Stimulated activated CD8-positive, alpha-beta memory T cell treated with anti-CD3 and anti-CD28 coated beads, Interleukin-15, amount 100 ng/mL, for 1 hour (primary cell): ENCODE measurements at places on chromosomes 5 and 9.

GRCh38 chr5:69231851-69232250 lies 2.8 kb upstream of the CDK7 start:
- no peak for DNase-seq

DNA sequence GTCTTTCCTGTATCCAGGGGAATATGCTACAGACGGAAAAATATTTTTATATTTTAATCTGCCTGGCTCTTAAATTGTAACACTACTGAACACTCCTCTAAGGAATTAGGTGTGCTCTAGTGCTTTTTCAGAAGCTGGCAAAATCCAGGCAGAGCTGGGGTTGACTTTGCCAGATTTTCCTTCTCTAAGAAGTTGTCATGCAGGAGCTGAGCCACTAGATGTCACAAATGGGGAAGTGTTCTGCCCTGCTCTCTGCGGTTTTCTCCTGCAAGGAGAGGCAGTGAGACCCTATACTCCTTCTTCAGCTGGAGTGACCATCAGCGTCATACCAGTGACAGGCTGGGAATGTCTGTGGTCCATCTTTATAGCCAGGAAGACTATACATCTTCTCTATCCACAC lies 112.5 kb downstream of the HAPLN1 start:
- no peak for DNase-seq

DNA sequence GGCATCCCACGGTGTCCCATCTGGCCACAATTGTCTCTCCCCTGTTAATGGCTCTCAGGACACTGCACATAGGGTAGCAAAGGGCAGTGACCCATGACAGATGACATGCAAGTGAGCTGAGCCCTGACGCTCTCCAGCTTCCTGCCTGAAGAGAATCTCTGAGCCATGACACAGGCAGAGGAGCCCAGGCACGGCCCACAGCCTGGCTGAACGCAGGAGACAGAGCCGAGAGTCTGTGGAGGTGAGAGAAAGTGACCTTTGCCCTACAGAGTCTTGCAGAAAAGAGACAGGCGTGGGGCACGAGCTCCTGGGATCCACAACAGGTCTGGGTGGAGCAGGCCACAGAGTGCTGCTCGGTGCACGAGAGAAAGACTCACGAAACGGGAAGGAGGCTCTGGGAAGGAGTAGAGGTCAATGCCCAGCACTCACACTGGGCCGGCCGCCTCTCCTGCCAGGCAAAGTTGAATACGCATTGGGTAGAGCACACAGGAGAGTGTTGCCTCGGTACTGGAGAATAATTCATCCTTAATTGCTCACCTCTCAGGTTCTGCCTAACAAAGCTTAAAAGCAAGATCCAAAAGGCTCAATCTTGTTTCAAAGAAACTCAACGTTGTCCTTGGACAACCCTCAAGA lies 90.3 kb downstream of the MRPL36 start:
- no peak for DNase-seq

- no peak for DNase-seq
Observed at GRCh38 chr5:115673596-115673995, 47.8 kb upstream of the TMED7 start.

GRCh38 chr9:117795271-117795670 lies 91.1 kb downstream of the TLR4 start:
- DNase-seq: no peak

- no peak for DNase-seq
Observed at GRCh38 chr9:18703151-18703900, 229.4 kb downstream of the ADAMTSL1 start.

GRCh38 chr9:109168170-109168569 lies 1.1 kb upstream of the FRRS1L start:
- DNase-seq: no peak

DNA sequence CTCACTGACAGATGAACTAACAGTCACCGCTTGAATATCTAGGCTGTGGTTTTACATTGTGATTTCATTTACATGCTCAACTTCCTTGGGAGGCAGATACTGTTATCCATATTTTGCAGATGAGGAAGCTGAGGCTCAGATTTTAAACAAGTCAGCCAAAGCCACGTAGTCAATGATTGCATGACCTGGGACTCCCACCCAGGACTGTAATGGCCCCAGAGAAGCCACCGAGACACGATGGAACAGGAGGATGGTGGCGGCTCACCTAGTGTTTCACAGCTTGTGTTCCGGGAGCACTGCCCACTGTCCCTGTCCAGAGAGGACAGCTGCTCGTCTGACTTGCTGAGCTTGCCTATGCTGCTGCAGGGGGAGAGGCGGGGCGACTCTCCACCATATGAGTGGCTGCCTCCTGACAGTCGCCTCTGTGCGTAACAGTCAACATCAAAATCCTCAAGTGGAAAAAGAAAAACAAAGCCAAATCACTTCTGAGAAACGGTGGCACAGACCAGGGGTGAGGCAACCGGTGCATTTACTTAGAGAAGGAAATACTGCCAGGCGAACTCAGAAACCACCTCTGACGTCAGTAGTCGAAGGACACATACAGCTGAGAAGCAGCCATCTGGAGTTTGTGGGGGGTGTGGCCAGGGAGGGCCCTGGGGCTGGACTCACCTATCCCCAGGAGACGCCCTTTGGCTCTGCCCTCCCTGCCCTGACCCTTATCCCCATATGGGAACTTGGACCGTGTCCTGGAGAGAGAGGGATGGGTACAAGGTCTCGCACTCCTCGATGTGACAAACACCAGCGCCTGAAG lies 82.5 kb downstream of the PRRT1B start:
- DNase-seq: peak; percentile 14

GRCh38 chr5:121968910-121969607 lies 7.3 kb downstream of the SRFBP1 start:
- DNase-seq: no peak

DNA sequence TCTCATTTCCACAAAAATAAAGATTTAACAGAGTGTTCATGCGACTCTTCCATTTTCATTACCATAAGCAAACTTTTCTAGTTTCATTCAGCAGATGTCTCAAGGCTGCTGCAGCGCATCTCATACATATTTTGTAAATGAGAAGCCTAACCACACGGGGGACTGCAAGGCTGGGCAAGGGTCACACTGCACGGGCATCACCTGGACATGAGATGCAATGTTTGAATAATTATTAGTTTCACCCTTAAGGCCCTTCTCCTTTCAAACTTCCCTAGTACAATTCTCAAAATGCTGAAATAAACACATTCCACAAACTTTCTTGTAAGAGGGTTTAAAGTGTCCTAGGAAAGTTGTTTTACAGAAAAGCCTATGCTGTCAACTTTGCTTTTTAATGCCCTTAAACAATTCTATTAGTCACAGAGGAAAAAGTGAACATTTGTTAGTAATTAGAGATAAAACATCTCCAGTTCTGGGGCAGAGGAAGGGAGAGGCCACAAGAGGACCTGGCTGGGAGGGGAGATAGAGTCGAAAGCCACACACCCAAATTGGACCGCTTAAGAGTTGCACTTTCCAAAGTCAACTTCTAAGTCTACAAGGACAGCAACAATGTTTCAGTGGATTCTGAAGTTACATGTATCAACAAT lies 1.3 kb downstream of the DENND1A start:
- no peak for DNase-seq
